Glutamatergic neuron (in vitro differentiated cells): ENCODE measurements at places on chromosomes 2 and 18. TPM values are rescaled to one million over a fixed set of nuclear protein-coding genes. Genes with fewer than 3 reads are reported as not detected.

DNA sequence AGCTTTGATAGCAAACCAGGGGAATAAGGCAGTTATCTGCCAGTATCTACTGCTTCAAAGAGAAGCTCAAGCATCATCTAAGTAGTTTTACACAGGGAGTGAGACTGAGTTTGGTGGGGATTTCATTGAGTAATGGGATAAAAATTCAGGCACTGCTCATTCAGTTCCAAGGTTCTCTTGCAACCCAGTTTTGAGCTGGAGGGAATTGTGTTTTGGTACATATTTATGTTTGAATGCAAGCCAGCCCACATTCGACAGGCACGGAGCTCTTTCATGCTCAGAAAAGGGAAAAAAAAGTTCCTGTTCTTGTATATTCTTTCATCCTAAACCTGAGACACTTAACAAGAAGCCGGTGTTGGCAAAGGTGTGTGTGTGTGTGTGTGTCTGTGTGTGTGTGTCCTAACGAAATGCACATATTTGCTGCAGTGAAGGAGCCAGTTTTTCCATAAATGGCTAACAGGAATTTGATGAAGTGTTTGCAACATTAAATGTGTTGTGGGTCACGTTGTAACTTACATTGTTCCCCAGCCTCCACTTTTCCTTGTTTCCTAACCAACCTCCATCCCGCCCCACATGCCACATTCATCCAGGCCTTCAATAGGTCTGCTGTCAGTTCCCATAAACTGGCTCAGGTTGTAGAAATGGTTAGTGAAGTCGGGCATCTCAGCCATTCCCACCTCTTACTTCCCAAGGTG, 311.1 kb downstream of the TXNL1 start:
- no peak for DNase-seq

GRCh38 chr18:7255054-7255453, 24.2 kb downstream of the LRRC30 start:
- no peak for DNase-seq

DNA sequence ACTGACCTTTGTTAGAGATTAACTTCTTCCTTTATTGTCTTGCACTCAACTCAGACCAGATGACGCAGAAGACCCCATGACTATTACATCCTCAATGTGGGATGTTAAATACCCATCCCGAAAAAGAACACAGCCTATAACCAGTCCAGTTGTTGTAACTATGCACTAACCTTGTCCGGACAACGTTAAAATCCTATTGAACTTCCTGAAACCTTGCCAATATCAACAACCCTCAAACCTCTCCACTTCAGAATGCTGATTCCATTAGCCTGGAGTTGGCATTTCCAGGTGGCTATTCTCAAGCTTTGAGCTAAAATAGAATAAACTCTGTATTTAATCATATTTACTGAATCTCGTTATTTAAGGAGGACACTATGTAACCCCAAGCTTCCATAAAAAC, 13.6 kb downstream of the NMS start:
- DNase-seq: no peak

- no peak for DNase-seq
Measured at GRCh38 chr2:233940376-233941276, 23.5 kb downstream of the TRPM8 start.

DNA sequence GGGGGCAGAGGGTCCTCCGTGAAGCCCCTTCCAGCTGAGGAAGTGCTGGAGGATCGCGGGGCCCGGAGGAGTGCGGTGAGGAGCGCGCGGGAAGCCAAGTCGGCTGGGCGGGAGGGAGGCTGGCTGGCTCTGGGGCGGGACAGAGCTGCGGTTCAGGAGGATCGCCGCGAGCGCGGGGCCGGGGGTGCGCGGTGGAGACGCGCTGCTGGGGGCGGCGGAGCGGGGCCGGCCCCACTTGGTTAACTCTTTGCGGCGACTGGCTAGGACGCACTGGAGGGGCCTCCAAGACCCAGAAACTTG, 464 bp downstream of the CYBRD1 start:
- peak; percentile 58 for DNase-seq

DNA sequence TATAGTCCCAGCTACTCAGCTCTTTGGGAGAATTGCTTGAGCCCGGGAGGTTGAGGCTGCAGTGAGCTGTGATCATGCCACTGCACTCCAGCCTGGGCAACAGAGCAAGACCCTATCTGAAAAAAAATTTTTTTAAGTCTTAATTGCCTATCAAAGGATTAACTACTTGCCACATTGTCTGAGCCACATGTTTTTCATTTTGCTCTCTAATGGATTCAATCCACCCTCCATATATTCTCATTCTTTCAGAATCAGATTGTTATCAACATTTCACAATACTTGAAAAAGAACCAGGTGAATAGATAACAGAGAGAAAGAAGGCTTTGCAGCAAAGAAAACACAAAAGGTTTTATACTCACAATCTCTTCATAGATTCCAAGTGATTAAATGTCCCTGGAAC, 61.0 kb downstream of the PXDN start:
- no peak for DNase-seq

The NEU4 gene
- 0.88 TPM for total RNA-seq

DNA sequence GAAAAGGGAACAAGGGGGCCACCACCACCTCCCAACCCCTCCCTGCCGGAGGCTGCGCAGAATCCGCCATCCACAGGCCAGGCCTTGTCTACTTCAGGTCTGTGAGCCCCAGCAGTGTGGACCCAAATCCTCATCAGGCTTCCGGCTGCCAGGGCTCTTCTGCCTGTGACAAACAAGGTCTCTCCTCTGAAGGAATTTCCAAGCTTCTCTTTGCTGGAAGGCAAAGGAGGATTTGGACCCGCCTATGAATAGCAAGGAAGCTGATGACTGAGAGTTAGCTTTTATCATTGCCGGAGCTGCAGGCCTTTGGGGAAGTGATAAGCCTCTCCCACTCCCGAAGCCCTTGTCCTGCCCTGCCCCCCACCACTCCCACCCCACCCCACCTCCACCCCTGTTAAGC, 93.7 kb upstream of the SH3BP4 start:
- no peak for DNase-seq

- DNase-seq: no peak
Measured at GRCh38 chr2:9103663-9104277, 100.3 kb upstream of the MBOAT2 start.

- DNase-seq: no peak
Measured at GRCh38 chr18:23578891-23579653, 7.2 kb downstream of the NPC1 start.

The TRAPPC12 gene
- 130 TPM for total RNA-seq

DNA sequence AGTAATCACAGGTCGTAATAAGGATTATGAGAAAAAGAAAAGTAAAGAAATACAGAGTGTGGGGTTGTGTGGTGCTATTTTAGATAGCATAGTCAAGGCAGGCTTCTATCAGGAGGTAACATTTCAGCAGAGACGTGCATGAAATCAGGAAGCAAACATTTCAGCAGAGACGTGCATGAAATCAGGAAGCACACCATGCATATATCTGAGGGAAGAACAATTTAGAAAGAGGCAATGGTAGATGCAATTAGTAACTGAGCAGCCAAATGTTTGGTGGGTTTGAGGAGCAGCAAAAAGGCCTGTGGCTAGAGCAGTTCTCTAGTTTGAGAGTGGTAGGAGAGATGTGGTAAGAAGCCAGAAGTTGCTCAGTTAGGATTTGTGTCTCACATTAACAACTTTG, 713.7 kb downstream of the ADCYAP1 start:
- DNase-seq: no peak

The AQP12A gene
- total RNA-seq: not detected

The FIGN gene
- total RNA-seq: 12.4 TPM

The ASB18 gene
- total RNA-seq: not detected

- DNase-seq: no peak
Measured at GRCh38 chr2:9288233-9288632, 81.6 kb downstream of the ASAP2 start.

GRCh38 chr2:8408560-8409460, 273.0 kb upstream of the ID2 start:
- DNase-seq: no peak

DNA sequence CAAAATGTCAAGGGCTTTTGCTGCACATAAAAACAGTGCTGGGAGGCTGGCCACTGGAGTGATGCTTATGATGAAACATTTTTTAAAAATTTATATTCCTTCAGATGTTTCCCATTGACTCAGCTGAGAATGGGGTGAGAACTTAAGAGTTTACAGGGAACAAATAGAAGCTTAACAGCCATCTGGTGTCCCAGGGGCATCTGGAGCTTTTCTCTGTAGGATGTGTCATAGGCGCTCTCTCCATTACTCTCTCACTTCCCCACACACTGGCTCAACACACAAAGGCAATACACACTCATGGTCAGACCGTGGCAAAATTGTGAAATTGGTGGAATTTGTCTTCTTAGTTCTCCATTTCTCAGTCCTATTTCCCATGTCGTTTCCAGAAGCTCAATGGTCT, 783.1 kb upstream of the LRRTM1 start:
- peak; percentile 68 for DNase-seq

- no peak for DNase-seq
Measured at GRCh38 chr2:238527565-238527964, 100.8 kb downstream of the ASB1 start.

GRCh38 chr18:44411262-44411905, 269.3 kb upstream of the SETBP1 start:
- DNase-seq: no peak

The RHBDD1 gene
- 29.9 TPM for total RNA-seq

- DNase-seq: no peak
Measured at GRCh38 chr2:48247206-48247605, 282.7 kb upstream of the STON1 start.

The ITM2C gene
- 72.0 TPM for total RNA-seq

- no peak for DNase-seq
Measured at GRCh38 chr2:240404174-240404852, 31.1 kb upstream of the GPC1 start.

DNA sequence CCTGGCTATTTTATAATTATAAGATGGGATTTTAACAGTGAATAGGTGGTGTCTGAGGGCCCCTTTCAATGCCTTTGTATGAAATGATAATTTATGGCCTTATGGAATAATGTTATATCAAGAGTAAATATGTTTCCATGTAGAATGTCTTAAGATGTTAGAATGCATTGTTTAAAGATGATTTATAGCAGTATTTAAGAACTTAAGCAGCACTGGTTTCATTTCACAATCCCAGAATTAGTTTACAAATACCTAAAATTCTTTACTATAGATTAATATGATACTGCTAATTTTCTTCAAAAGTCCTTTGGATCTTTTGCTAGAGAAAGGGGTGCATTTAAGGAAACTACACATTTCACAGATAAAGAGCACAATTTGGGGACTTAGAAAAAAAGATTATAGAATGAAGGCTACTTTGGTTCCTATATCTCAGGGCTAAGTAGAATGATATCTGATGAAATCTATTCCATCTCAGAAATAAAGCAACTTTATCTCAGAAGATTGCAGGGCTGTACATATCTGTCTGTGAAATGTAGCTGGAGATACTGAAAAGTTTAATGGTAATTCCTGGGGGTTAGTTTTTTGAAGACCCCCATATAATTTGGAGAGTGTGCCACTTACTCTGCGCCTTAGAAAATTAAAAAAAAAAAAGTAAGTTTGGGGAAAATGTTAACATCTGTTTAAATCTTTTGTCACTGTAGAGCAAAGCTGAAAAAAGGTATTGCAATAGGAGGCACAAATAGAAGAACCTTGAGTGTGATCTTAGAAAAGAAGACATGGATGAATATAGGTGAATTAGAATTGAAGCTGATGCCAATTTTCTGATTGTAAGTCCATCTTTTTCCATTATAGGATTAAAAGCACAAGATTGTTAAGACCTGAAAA, 123.4 kb downstream of the GULP1 start:
- DNase-seq: no peak

DNA sequence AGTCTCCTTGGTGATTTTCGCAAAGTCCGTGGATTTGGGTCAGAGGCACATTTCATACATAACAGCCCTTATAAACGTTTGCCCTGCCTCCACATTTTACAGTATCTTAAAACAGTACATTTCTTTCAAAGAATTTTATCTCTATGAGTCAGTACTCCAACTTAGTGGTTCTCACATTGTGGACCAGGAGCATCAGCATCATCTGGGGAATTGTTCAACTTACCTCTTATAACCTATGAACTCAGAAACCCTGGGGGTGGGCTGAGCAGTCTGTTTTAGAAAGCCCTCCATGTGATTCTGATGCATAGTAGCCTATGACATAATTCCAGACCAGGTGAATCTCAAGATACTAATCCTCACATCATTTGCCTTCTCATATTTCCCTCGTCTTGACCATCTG, 12.4 kb downstream of the SUPT7L start:
- no peak for DNase-seq

GRCh38 chr2:220243571-220243970, 616.1 kb downstream of the SLC4A3 start:
- DNase-seq: no peak

The IHH gene
- not detected for total RNA-seq

- DNase-seq: no peak
Measured at GRCh38 chr2:155218292-155218924, 519.9 kb downstream of the KCNJ3 start.
